ENCODE measurements at places on chromosomes 3 and 15.

DNA sequence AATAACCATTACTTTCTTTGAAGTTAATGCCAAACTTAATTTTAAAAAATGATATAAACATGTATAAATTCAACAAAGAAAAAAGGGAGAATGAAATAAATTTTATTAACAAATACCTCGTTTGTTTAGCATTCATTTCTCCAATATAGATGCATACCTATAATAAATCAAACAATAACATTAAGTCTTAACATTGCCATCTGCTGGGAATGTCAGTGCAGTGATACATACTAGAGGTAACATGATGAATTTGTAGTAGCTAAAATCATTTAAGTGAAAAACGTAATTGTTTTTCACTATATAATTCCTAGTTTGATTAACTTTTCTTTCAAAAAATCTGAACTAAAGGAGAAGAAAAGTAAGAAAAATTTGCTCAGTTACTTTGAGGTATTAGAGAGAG, 340.2 kb upstream of the CBLB start:
- no peak for DNase-seq

- DNase-seq, result no peak
Measured at GRCh38 chr15:31364301-31365031, 37.8 kb downstream of the KLF13 start.

GRCh38 chr15:69515508-69515907, 62.9 kb downstream of the RPLP1 start:
- no peak for DNase-seq

DNA sequence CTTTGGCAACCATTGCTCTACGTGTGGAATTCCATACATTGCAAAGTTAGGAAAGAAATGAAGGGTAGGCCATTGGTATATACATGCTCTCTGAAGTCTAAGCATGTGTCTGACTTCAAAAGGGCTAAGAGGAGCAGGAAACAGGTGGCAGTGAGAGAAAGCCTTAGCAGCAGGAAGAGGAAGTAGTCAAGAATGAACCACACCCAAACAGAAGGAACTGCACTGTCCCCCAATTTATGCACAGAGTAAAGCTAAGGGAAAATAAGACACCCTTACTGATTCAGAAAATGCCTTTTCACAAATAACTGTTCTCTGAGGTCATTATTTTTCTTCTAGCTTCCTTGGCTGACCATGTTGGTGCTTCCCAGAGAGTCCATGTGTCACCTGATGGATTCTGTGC, 575.4 kb downstream of the NTRK3 start:
- DNase-seq, result no peak

GRCh38 chr3:35757991-35758757, 118.8 kb downstream of the ARPP21 start:
- DNase-seq, result no peak

GRCh38 chr3:54198556-54198955, 76.2 kb downstream of the CACNA2D3 start:
- DNase-seq, result no peak

- no peak for DNase-seq
Measured at GRCh38 chr15:88813960-88814359, 10.7 kb downstream of the ACAN start.

GRCh38 chr3:16286161-16286560, 21.1 kb downstream of the OXNAD1 start:
- DNase-seq, result no peak

GRCh38 chr3:65251375-65251774, 563.6 kb upstream of the ADAMTS9 start:
- DNase-seq, result no peak

DNA sequence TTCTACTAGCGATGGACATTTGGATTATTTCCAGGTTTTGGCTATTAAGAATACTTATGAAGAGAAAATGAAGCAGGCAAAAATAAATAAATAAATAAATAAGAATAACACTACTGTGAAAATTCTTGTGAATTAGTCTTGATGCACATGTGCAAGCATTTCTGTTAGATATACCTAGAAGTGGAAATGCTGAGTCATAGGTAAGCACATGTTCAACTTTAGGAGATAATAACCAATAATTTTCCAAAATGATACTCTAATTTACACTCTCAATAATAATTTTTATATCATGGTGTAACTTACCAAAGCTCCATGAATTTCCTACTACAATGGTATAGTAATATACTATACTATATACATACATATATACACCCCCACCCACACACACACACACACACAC, 23.4 kb downstream of the EMC4 start:
- no peak for DNase-seq
